Effector memory CD4-positive, alpha-beta T cell (primary cell): ENCODE measurements at places on chromosomes 16 and 17.

DNA sequence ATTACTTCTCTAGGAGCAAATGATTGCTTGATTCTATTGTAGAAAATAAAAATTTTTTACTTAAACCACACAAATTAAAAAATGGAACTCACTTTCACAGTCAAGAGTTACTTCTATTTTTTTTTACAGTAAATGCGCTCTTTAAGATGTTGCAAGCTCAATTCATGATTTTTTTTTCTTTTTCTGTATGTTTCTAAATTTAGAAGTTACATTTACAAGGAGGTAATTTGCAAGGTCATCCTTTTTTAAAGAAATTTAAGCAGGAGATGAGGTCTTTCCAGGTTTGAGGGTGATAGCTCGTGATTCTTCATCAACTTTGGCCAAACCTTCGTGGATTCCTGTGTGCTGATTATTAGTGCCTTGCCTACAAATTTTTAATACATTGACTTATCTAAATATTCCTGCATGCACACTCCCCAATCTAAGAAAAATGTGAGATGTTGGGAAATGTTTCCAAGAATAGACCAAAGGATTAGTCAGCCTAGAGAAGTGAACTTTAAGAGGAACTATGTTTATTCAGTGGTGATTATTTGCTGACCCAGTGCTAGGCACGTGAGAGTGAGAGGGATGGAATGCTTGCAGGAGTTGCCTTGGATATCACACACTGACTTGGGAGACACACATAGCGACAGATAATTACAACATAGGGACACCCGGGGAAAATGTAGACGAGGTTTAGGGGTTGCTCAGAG is 429.8 kb downstream of the MAF start:
- DNase-seq = no peak

GRCh38 chr16:57977418-57978069 is 6.6 kb upstream of the CNGB1 start:
- DNase-seq = no peak

- no peak for DNase-seq
Measured at GRCh38 chr16:4690946-4691665, 2.3 kb upstream of the NUDT16L1 start.

GRCh38 chr16:25689137-25689836 is 2.5 kb upstream of the HS3ST4 start:
- DNase-seq = no peak

- no peak for DNase-seq
Measured at GRCh38 chr16:4646773-4647643, 22.4 kb downstream of the MGRN1 start.
